ENCODE measurements at places on chromosomes 3 and 15.
A peak's percentile ranks its signal among the peaks of the same experiment; 100 is the strongest.

GRCh38 chr3:188274249-188274915, 120.4 kb downstream of the LPP start:
- no peak for DNase-seq

DNA sequence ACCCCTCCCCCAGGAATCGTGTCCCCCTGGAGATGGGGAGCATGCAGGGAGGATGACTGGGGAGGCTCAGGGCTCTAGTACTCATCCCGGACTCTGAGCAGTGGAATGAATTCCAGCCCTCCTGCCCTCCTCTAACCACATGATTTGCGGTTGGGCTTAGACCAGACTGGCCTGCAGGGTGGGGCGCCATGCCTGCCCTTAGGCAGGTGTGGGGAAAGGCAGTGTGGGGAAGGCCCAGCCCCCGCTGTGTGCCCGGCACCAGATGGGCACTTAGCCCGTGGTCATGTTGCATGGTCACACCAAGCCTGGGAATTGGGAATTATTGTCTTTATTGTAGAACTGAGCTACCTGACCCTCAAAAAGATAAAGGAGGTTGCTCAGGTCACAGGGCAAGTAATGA, 283.8 kb downstream of the TLE3 start:
- no peak for DNase-seq

- no peak for DNase-seq
Observed at GRCh38 chr3:118641608-118642007, 393.0 kb downstream of the IGSF11 start.

GRCh38 chr15:39429898-39430357, 151.0 kb upstream of the THBS1 start:
- DNase-seq, result no peak

- no peak for DNase-seq
Observed at GRCh38 chr15:65655457-65655856, 33.7 kb downstream of the SLC24A1 start.

DNA sequence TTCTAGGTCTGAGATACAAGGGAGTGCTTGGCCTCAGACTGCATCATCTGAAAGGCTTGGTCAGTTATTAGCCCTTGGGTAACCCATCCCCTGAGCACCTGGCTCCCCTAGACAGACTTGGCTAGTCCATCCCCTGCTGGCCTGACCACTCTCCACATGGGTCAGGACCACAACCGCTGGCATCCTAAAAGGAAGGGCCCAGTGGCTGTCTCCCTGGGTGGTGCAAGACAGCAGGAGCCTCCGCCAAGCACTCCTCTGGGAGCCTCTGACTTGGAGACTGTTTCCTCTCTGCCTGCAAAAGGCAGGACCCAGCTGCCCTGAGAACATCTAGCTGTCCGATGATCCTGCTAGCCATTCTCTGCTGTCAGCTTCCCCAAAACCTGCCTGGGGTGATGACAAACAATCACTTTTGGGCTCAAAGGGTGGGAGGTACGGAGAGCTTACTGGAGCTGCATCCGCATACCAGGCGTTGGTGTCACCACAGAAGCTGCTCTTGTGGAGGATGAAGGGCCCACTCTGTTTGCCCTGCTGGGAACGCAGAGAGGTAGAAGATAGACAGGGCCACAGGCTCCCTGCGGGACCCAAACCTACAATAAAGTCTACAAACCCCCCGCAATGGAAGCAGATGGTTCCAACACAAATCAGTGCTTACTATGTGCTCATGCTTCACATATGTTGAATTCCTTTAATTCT, 108.0 kb upstream of the PRR20G start:
- no peak for DNase-seq

DNA sequence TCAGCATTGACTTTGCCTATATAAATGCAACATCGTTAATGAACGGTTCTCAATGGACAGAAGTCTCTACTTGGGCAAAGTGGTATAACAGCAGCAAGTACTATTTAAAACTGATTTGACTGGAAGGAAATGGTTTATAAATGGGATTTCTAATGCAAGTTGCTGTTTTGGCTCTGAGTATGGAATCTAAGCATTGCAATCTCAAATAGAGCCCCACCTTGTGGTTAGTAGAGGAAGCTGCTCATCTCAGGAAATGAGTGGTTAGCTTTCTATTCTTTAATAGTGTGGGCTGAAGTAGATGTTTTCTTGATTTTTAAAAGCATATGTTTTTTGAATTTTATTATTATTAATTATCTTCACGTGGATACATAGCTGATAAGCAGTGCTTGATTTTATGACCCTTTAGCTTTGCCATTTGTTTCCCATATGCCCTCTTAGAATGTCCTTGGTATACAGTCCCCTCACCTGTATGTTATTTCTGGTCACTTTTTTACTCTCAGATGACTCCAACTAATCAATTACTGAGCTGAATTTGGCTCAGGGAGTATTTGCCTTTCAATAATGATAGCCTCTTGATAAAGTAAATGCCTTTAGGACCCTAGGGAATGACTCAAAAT, 67.1 kb downstream of the OXSM start:
- DNase-seq, result peak; percentile 56

DNA sequence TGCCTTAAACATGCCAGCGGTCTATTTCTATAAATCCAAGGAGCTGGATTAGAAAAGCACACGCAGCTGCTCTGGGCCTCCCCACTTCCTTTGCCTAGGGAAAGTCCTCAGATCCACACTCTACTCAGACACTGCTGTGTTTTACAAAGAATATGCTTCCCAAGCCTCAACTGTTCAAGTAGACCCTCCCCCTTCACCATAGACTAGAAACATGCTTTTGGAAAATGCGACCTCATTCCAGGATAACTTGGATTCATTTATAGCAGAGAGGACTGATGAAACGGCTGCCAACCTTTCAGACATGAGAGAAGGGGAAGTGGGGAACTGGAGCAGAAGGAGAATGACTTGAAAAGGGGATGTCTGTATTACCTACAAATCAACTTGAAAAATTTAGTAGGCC, 64.0 kb downstream of the P3H2 start:
- no peak for DNase-seq

DNA sequence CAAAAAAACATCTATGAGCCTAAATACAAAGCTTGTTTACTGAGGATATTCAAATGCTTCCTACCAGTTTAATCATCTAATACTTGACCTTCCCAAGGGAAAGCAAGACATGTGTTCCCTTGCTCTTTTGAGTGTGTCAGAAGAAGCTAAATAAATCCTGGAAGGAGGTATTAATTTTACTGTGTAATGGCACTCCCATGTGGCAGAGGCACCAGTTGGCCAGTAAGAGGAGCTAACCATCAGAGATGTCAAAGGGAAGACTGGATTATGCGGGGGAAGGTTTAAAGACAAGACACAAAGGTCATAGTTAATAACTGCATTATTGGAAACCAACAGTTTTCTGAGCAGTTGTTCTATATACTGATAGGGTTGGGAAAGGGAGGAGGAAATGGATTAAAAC, 125.1 kb downstream of the SUCLG2 start:
- no peak for DNase-seq

GRCh38 chr15:55003965-55004873, 192.5 kb downstream of the RSL24D1 start:
- DNase-seq, result no peak

DNA sequence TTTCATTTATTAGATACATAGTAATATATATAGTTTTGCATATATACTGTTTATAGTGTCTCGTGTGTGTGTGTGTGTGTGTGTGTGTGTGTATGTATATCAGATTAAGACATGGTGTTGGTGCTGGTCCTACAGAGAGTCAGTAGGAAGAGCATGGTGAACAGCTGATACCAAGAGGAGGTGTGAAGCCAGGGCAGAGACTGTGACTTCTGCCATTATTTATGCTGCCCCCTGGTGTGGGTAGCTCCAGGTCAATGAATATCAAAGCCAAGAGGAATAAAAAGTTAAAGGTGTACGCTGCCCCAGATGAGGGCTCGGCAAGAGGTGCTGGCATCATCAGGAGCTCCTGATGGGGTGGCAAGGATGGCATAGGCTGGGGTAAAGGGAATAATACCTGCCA, 299.5 kb upstream of the RASGRP1 start:
- no peak for DNase-seq

DNA sequence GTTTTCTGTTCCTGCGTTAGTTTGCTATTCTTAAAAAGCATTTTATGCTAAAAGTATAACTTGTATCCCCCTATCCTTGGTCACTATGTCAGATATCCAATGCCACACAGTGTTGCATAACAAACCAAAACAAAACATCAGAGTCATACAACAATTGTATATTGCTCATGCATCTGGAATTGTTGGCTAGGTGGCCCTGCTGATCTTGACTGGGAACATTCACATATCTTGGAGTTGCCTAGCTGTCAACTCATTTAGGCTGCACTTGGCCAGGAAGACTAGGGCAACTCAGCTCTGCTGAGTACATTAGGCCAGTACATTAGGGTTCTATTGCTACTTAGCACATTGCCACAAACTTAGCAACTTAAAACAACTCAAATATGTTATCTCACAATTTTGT, 706.5 kb upstream of the UBE2E2 start:
- no peak for DNase-seq

DNA sequence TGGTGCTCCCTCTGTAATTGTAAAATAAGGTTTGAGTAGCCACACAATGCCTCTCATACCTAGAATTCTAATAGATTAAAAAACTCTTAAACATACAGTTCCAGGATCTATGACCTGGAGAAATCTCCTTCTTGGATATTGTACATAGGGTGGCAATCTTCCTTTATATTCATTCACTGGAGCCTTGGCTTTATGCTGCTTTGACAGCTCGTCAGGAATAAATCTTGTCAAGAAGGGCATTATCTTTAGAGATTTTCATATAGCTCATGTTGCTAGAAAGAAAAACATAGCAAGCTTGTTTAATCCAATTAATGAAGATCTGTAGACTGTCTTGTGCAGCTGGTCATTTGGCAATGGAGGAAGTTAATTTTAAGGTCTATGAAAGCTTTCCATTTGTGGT, 131.1 kb downstream of the PYDC2 start:
- DNase-seq, result no peak

DNA sequence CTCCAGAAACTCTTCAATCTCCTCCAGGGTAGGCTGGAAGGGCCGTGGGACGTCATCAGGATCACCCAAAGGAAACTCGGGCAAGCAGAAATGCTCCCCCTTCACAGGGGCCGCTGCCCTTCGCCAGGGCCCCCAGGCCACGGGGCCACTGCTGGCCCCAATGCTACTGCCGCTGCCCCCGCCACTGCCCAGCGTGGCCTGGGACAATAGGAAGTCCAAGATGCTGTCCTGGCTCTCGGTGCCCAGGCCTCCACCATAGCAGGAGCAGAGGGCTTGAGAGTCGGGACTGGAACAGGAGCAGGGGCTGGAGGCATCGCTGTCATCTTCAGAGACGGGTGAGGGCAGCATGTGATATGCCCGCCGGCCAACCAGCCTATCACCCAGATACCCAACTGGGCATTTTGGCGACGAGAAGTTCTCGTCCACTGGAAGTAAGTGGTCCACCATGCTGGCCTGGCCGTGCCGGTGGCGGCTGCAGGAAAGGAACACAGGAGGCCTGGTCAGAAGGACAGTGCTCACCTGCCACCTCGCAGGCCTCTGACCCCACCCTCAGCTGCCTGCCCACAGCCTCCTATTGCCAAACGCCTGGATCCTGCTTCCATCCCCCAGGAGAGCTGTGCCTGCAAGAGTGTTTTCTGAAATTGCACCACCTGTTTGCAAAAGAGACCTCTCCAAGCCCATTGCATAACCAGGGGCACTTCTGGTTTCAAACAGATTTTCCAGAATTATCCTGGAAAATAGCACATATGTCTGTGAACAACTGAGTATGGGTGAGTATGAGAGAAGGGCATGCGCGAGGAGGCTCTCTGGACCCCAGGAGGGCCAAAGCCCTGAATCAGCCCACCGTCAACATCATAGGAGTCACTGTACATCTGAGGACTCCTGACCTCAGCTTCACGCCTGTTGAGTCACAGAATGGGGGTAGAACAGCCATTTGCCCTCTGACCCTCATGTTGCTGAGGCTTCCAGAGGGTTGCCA, 4.4 kb downstream of the KLF15 start:
- DNase-seq, result no peak

- DNase-seq, result no peak
Observed at GRCh38 chr15:32687556-32687955, 30.2 kb upstream of the GREM1 start.

GRCh38 chr3:168212664-168213285, 117.1 kb upstream of the GOLIM4 start:
- no peak for DNase-seq

DNA sequence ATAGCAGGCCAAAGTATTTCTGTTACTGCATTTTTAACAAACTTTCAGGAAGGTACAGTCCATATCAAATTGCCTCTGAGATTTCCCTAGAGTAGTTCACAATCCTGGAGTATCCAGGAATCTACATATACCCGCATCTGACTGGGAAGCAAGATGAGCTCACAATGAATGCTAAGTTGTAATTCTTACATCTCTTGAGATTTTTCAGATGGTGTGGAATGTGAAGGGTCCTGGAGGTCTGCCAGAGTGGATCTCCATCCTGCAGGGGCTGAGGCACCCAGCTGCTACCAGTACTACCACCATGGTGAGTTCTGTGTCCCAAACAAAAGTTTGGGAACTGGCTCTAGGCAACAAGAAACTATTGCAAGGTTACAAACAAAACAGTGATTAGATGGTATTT, 156.7 kb upstream of the CCDC54 start:
- no peak for DNase-seq

GRCh38 chr3:177574222-177574856, 377.1 kb upstream of the TBL1XR1 start:
- no peak for DNase-seq

GRCh38 chr3:195198426-195199346, 72.3 kb downstream of the XXYLT1 start:
- no peak for DNase-seq

DNA sequence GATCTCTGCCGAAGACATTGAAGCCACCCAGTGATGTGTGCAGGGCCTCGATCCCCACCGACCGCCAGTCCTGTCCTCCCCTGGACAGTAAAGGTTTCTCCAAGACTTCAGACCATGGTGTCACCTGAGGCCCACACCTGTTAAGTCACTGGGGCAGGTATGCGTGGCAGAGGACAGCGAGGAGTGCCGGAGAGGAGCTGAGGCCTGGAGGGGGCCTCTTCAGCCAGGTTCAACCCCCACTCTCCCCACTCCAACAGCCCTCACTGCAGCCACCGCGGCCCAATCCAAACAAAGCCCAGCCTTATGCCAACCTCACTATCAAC, 2.4 kb downstream of the GOLGA8B start:
- DNase-seq, result no peak

DNA sequence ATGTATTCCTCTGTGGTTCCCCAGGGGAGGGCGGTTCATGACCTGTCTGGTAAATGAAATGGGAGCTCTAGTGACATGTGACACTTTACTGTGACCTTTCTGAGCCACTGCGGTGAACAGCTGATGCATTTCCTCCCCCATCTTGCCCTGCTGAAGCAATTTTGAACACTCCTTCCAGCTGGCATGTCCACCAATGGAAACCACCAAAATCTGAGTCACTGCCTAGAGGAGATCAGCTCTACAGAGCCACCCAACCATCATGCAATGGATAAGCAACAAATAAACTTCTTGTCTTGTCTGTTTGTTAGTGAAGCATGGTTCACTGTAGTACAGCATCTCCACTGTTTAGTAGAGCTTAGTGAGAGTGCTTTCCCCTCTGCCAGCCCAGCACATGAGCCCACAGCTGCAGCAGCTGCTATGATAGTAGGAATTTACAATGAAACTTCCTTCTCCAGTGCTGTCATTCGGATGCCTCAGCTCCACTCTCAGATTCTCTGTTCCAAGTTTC, 479.4 kb downstream of the NTRK3 start:
- no peak for DNase-seq
